ENCODE measurements at places on chromosomes 12 and 14.
A peak's percentile ranks its signal among the peaks of the same experiment; 100 is the strongest.

- no peak for DNase-seq
Observed at GRCh38 chr12:59046763-59047534, 126.6 kb upstream of the LRIG3 start.

GRCh38 chr12:57299514-57300016, 48.6 kb upstream of the STAC3 start:
- no peak for DNase-seq

- DNase-seq: no peak
Observed at GRCh38 chr14:50823762-50824636, 7.0 kb downstream of the NIN start.

GRCh38 chr14:92665661-92666110, 82.7 kb downstream of the LGMN start:
- no peak for DNase-seq

DNA sequence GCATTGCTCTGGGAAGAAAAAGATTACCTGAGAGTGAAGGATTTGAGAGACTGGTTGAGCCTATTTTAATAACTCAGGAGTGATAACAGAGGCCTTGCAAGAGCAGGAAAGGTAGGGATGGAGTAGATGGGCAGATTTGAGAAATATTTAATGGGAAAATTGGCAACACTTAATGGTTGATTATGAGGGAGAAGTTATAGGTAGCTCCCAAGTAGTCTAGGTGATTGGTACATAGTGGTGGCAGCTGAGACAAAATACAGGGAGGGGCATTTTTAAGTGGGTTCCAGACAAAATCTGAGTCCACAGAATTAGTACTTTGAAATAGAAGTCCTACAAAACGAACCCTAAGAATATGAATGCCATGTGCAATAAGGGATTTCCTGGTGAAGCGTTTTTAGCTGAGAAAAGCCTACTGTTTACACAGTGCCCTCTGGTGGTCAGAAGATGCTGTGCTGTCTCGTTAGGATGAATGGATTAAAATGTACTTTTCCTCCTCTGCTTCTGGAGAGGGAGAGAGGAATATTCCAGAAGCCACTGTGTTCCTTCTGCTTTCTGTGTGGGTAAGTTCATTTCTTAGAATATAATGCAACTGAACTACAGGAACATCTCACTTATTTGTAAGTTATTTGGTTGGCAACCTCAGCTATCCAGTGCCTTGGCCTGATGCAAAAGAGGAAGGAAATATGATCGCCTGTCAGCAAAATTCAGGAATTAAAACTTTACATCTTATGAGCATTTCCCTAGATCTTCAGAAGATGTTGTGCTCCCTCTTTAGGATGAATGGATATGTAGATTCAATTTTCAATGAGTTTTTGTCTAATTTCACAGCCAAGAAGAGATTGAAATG, 6.5 kb downstream of the ZBTB1 start:
- peak; percentile 27 for DNase-seq

DNA sequence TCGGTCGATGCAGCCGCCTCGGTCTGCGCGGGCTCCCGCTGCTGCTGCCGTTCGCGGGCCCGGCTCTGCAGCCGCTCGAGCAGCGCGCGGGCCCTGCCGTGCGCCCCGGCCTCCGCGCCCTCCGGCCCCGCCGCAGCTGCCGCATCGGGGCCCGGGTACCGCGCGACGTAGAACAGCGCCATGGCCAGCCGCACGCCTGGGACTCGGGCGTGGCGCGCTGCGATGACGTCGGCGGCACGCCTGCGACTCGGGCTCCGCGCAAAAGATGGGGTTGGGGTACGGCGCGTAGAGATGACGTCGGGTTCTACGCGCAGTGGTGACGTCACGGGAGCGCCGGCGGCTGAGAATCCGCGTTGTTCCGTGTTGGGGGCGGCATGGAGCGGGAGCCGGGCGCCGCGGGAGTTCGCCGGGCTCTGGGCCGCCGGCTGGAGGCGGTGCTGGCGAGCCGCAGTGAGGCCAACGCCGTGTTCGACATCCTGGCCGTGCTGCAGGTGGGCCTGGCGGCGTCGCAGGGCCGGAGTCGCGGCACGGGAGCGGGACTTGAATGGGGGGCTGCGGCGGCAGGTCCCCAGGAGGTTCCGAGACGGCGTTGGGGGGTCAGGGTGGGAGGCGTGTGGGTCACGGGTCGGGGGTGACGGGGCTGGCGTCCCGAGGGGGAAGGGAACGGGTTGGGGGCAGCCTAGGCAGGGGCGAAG, at the start of the genes DDX51 and NOC4L:
Gene DDX51, minus strand, starts transcription at position 205 of the 695 bp plus-strand sequence. Its CDS starts 23 bp downstream, at position 182.
Gene NOC4L, plus strand, starts transcription at position 343 of the 695 bp plus-strand sequence. Its CDS starts 32 bp downstream, at position 375.
- DNase-seq: peak; percentile 97

- no peak for DNase-seq
Observed at GRCh38 chr12:92550661-92551060, 152.1 kb upstream of the PLEKHG7 start.

DNA sequence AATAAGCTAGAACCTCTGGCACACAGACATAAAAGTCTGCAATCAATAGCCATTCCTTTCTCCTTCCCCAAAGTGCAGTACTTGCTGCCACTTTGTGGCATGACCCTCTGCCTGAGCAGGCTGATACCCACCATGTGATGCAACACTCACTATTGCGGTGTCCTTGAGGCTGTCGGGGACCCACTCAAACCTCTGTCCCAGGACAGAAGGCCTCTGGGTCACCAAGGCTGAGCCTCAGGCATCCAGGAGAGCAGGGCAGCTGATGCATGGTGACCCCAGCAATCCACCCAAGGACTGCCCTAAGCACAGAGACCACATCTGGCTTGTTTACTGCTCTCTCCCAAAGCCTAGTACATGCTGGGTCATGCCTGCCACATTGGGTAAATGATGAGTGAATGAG, 114.2 kb downstream of the DPF3 start:
- DNase-seq: no peak

DNA sequence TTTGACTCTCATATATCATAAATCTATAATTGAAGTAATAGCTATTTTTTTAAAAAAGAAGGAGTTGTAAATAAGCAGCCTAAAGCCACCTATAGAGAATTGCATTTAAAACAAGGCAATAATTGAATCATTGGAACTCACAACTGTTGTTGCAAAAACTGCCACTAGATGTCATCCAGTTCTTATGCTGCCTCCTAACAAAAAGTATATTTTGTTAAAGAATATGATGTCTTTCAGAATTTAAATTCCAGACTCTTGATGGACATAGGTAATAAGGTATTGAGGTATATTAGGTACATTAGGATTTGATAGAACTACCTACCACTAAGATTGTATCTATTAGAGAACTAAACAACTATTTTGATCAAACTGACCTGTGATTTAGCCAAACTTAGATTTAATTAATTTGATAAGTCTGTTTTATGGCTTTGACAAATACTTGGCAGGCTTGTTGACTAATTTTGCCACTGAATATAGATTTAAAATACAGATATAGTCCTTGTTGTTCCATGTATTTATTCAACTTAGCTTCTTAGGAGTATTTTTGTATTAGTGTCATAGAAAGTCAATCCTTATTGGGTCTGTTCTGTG, 401.4 kb downstream of the RPL10L start:
- DNase-seq: no peak

- DNase-seq: no peak
Observed at GRCh38 chr12:110198386-110198785, 74.2 kb downstream of the IFT81 start.

DNA sequence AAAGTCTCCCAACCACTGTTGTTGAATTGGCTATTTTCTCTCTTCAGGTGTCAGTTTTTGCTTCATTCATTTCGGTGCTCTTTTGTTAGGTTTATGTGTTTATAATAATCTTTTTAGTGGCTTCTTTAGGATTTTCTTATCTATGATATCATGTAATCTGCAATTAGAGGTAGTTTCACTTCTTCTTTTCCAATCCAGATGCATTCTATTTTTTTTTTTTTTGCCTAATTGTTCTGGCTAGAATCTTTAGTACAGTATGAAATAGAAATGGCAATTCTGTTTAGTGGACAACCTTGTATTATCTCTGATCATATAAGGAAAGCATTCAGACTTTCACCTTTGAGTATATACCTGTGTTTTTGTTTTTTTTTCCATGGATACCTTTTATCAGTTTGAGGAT, 17.4 kb downstream of the CNOT2 start:
- DNase-seq: no peak

- peak; percentile 47 for DNase-seq
Observed at GRCh38 chr14:106044949-106045596, 518.7 kb downstream of the TMEM121 start.

- no peak for DNase-seq
Observed at GRCh38 chr12:118136559-118137003, 657 bp downstream of the PEBP1 start.

- no peak for DNase-seq
Observed at GRCh38 chr12:18895946-18896345, 158.0 kb downstream of the CAPZA3 start.

DNA sequence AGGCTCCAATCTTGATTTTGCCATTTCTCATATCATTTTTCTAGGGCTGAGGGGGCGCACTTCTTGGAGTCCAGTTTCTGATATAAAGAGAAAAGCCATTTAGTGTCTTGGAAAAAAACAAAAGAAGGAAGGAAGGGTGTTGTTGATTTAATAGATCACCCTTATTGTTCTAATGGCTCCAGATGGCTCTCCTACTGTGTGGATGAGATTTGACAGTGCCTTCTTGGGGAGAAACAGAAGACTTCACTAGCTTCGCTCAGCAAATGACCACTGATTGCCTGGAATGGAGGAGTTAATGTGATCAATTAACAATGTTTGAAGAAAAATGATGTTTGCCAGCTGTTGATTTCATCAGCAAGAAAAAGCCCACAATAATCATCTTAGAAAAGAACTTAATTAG, 216.2 kb downstream of the APAF1 start:
- DNase-seq: no peak

DNA sequence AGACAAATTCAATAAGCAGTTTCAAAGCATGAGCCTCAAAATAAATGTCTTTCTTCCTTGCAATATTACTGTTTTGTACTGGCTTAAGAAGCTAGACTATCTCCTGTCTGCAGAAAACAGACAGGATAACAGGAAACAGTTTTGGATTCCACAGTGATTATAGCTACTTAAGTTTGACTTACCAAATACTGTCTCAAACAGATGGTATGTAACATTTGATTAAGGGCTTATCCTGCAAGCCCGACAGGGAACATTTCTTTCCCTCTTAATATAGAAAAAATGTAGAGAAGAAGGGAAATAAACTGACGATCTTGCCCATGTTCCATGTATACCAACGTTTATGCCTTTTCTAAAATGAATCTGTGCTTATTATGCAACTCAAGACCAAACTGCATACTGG, 179.9 kb upstream of the EEA1 start:
- no peak for DNase-seq

DNA sequence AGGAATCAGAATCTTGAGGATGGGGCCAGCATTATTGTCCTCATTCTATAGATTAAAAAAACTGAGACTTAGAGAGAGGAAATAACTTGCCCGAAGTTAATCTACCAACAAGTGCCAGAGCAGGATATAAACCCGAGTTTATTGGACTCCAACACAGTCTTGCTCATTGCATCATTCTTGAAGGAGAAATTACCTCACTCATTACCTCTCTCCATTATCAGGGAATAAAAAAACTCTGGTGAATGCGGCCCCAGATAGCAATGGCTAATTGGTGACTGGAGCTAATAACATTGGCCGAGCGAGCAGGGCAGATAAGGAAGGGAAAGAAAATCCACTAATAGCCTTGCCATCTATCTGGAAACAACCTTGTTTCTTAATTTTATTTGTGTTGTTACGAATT, 24.7 kb upstream of the TMED10 start:
- DNase-seq: no peak

DNA sequence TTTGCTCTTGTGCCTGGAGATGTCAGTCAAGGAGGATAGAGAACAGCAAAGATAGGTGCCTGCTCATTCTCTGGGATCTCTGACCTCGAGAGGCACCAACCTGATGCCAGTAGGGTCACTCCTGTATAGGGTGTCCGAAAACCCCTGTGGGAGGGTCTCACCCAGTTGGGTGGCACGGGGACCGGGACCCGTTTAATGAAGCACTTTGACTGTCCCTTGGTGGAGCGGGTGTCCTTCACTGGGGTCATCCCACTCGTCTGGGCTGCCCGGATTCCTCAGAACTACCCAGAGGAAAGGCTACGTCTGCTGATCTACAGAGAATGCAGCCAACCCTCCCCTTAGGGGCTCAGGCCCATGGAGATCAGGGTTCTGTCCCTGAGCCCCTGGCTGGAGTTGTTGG, 157.6 kb downstream of the CAPZA3 start:
- no peak for DNase-seq

DNA sequence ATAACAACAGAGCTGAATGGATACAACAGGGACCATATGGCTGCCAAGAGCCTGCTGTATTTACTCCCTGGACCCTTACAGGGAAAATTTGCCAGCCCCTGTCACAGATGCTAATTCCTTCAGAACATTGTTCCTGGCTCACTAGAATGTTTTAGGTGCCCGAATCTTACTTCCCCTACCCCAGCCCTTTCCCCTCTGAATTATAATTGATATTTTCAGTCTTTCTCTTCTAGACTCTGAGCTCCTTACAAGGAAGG, 235.3 kb downstream of the KSR2 start:
- DNase-seq: no peak

DNA sequence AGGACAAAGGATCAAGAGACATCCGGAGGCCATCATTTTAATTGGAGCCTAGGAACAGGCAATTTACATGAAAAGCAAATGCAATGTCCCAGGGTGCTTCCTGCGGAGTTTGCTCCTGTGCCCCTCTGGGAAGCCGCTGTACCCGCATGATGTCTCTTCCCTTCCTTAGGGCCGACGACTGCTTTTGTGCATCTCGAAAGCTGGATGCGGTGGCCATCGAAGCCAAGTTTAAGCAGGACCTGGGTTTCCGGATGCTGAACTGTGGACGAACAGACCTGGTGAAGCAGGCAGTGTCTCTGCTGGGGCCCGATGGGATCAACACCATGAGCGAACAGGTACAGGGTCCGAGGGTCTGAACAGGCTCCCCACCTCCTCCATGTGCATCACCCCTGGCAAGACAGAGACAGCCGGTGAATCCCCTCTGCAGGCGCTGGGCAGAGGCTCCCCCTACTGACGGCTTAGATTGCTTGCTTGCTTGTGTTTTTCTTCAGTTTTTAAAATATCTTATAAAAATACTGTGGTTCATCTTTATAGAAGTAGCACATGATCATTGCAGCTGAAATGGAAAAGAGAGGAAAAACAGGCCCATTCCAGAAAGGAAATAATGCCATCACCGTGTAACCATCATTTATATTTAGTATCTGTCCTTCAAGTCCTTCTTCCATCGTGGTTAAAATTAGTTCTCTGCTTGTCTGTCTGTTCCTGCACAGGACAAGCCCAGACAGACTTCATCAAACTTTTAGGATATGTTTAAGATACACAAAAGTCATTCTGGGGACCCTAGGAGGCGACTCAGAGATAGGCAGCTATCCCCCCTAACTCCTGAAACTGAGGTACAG, 75.4 kb upstream of the PWP1 start:
- DNase-seq: no peak

DNA sequence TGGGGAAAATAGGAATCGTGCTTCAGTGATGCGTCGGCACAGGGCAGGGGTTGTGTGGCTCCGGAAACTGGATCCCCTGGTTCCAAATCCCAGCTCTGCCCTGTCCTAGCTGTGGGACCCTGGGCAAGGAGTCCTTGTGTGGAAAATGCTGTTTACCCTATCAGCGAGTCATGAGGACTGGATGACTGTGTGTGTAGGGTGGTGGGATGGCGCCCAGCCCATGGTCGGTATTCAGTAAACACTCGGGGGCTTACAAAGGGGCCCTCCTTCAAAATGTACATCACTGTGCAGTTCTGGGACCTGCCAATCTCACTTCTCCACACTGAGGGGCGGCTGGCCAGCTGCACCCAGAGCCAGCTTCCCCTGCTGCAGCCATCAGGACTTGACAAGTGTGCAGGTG, 24.4 kb downstream of the BRI3BP start:
- DNase-seq: no peak

Measured in stimulated activated CD4-positive, alpha-beta T cell treated with anti-CD3 and anti-CD28 coated beads, TNF-alpha, amount 100 ng/mL, for 1 hour (primary cell).